A172 (cell line): ENCODE measurements at places on chromosomes 7 and 10. TPM values are rescaled to one million over a fixed set of nuclear protein-coding genes. Genes with fewer than 3 reads are reported as not detected.

SYNPO2L gene
- total RNA-seq: 0.14 TPM in 1 of 2 replicates, not detected in the other

FBXL13 gene
- 1.5 and 2.9 TPM in 2 replicates for total RNA-seq

FFAR4 gene
- not detected in 2 replicates for total RNA-seq

NCAPG2 gene
- total RNA-seq: 34.2 and 41.4 TPM in 2 replicates

NME8 gene
- total RNA-seq: not detected in 2 replicates

BEND7 gene
- total RNA-seq: 22.0 and 44.2 TPM in 2 replicates

DOCK1 gene
- total RNA-seq: 20.3 and 29.8 TPM in 2 replicates

EGR2 gene
- total RNA-seq: 0.09 and 0.19 TPM in 2 replicates

GIMAP8 gene
- not detected in 2 replicates for total RNA-seq

KIAA1549 gene
- total RNA-seq: 2.2 and 2.4 TPM in 2 replicates

FLNC gene
- 23.1 and 33.3 TPM in 2 replicates for total RNA-seq

DNA sequence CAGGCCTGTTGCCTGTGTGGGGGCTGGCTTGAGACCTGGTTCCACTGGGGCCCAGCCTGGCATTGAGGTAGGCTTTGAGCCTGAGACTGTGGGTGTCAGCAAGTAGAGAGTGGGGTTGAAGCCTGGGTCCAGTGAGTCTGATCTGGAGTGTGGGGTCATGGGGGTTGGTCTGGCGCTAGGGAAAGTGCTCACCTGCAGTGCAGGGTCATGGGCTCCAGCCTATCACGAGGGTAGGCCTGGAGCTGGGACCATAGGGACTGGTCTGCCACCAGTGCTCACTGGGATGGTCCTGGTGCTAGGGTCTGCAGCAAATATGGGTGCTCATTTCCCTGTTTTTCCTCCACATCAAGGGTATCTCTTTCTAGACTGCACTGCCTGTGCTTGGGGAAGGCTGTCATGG is 95.4 kb upstream of the KLF14 start:
- no peak for DNase-seq

GRCh38 chr7:56077681-56078080 is 13.6 kb downstream of the SUMF2 start:
- no peak for DNase-seq

GRCh38 chr10:33975481-33975880 is 641.0 kb upstream of the NRP1 start:
- no peak for DNase-seq

- DNase-seq: peak; percentile 61
Measured at GRCh38 chr7:131370523-131370968, 42.9 kb downstream of the MKLN1 start.

- no peak for DNase-seq
Measured at GRCh38 chr10:14758994-14759664, 15.6 kb downstream of the FAM107B start.

DNA sequence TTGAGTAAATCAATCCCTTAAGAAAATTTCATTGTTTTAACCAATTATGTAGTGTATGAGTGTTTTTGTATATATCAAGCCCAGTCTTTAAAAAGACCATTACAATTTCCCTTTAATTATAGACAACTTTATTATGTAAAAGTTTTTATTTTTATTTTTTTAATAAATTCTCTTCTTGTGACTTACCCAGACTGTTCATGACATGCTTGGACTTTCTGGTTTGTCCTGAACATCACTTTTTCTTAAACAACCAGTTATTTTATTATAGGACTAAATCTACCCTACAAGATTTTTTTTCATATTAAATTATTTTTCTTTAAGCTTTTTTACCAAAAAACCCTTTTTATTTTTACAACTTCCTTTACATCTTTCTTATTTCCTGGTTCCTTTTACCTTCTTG is 410.4 kb downstream of the ATRNL1 start:
- no peak for DNase-seq

DNA sequence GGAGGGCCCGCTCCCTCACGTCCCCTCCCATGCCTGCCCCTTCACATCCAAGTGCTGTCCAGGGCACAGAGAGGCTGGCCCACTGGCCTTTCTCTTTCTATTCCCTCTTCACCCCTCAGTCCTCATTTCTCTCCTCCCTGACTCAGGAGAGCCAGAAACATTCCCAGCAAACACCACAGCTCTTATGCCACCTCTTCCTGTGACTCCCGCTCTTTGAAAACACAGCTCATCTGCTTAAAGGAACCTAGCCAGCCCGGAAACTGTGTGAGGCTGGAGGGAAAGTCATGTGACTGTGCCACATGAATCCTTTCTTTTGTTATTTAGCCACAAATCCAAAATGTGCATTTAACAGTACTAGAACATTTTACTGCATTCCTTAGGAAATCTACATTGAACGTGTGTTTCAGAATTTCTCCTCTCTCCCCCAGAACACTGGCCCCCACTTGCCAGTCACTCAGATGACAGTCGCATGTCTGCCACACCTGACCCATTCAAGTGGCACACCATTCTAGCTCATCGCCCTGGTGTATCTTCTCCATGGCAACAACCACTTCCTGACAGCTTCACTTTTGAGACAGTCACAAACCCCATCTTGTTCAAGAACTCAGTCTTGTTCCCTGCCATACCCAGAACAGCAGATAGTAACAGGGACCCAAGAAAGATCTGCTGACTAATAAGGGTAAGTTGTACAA is 42.8 kb downstream of the GRB10 start:
- no peak for DNase-seq

DNA sequence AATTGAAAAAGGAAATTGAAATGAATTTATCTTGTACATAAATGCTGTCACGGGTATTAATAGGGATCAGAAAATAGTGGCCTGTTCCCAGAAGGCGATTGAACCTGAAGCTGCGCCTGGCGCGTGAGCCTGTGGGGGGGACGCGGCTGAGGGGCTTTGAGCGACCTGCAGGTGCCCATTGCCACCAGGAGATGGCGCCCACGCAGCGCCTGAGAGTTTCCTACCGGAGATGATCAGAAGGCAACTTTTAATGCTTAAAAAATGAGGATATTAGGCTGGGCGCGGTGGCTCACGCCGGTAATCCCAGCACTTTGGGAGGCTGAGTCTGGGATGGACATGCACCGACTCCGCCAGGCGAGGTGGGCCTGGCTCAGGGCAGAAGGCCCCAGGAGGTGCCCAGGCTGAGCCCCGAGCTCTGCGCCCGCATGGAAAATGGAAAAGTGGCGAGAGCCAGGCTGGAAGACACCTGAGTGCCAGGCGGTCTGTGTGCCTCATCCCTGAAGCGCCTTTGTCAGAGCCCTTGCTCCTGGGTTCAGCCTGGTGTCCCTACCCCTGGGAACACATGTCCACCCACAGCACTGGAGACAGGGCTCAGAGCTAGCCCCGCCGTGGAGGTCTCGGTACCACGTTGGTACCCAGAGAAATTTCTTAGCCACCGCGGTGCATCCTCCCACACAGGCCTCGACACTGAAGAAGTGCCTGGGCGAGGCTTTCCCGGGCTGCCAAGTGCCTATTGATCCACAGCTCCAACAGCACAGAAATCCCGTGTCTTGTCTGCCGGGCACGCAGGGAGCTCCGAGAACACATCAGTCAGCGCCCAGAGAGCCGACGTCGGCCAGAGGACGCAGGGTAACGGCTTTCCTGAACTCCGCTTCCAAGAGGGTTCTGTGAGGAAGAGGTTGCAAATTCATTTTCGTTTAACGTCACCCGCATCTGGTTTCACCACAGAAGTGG is 117.4 kb downstream of the INPP5A start:
- DNase-seq: no peak

- peak; percentile 10 for DNase-seq
Measured at GRCh38 chr7:23106823-23107663, 1.5 kb downstream of the KLHL7 start.

GRCh38 chr7:47400741-47401206 is 181.1 kb downstream of the TNS3 start:
- no peak for DNase-seq

DNA sequence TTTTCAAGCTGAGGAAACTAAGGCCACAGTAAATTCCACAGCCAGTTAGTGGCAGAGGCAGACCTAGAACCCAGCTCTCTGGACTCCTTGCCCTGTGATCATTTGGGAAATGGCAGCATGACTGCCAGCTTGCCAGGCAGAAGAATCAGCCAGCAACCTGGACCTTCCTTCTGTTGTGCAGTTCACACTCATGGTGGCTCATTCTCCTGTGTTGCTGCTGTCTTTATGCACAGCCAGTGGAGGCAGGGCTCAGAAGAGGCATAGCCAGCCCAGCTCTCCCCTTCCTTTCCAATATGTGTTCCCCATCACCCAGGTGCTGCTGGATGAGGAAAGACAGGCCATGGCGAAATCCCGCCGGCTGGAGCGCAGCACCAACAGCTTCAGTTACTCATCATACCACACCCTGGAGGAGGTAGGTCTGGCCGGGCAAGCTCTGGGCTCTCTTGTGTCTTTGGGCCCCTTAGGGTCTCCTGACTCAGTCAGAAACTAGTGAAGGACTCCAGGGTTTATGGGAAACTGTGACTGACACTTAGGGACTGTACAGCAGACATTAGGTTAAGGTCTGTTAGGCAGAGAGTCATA is 14.8 kb downstream of the CPA5 start:
- DNase-seq: no peak

DNA sequence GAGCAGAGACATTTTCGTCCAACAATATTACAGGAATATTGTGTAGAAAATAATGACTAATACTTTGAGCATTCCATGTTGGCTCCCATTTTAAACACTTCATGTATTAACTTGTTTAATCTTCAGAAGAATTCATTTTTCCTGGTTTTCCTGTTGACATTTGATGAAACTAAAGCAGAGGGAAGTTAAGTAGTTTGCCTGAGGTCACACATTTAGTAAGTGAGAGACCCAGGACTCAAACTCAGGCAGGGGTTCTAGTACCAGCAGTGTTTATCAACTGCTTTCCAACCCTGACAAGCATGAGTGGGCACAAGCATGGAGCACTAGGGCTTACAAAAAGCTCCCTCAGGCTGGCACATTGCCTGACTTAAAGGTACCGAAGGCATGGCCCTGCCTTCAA is 719.1 kb downstream of the AUTS2 start:
- DNase-seq: peak; percentile 37

DNA sequence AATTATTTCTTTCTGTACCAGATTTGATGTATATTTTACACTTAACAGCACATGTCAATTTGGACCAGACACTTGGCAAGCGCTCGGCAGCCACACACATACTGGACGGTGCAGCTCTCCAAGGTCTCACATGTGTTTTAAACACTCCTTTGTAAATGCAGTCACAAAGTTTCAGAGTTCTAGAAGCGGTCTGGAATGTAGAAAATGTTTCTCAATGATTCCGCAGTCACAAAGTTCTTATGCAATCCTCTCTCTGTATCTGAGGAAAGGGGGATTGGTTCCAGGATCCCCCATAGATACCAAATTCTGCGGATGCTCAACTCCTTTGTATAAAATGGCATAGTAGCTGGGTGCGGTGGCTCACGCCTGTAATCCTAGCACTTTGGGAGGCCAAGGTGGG is 253.0 kb upstream of the GRB10 start:
- no peak for DNase-seq
